Cortex of kidney (tissue), 1 donor: ENCODE measurements at places on chromosomes 2 and 18.

DNA sequence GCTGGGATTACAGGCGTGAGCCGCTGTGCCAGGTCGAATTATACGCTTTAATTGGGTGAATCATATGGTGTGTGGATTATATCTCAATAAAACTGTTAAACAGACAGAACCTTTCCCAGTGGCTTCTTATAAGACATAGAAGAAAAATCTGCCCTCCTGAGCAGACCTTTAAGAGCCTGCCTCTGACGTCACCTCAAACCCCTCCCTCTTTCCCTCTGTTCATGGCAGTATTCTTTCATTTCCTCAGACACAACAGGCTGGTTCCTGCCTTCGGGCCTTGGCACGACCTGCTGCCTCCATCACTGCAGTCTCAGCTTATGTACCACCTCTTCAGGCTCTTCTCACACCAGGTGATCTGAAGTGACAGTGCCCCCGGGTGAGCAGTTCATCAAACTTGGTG lies 14.0 kb upstream of the PDIA6 start:
- no peak for DNase-seq

DNA sequence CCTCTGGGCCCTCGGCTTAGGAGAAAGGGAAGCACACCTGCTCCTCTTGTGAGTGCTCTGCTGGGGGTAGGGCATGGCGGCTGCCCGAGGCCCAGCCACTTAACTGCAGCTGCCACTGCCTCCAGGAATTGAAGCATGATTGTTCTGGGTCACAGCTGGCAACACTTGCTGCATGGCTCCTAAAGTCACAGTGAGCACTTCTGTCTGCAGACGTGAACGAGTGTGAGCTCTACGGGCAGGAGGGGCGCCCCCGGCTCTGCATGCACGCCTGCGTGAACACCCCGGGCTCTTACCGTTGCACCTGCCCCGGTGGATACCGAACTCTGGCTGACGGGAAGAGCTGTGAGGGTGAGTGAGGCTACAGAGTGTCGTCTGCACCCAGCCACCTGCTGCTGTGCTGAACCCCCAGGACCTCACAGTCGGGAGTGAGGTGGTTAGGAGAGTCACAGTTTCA lies 44.4 kb downstream of the FBLN7 start:
- no peak for DNase-seq

DNA sequence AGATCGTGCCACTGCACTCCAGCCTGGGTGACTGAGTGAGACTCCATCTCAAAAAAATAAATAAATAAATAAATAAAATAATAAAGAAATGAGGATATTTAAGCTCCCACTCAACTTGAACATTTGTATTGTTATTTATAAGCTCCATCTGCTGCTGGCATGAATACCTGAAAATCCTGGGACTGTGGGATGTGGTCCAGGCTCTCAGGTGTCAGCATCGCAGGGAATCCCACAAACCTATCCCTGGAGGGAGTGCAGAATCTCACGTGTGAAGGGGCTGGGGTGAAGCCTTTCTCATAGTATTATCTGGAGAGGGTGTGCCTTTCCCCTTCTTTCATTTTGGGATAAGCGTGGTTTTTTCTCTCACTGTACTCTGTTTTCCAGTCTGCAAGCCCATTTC lies 47.4 kb upstream of the POLE4 start:
- DNase-seq = no peak

DNA sequence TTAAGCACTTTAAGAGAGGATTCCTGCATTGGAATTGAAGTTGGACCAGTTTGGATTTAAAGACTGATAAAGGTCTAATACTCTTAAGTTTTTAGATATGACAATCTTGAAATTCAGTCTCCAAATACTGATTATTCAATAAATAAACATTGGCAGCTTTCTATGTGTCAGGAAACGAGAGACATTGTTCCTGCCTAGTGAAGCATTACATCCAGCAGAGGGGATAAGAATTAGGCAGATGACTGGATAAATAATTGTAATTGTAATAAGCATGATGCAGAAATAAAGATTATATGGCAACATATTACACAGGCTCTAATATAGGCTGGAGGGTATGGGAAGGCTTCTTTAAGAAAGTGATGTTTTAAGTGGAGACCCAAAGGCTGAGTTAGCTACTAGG lies 226.5 kb upstream of the MMADHC start:
- no peak for DNase-seq

- DNase-seq = no peak
These were observed 217.0 kb upstream of the DTNA start for GRCh38 chr18:34493099-34493544.

DNA sequence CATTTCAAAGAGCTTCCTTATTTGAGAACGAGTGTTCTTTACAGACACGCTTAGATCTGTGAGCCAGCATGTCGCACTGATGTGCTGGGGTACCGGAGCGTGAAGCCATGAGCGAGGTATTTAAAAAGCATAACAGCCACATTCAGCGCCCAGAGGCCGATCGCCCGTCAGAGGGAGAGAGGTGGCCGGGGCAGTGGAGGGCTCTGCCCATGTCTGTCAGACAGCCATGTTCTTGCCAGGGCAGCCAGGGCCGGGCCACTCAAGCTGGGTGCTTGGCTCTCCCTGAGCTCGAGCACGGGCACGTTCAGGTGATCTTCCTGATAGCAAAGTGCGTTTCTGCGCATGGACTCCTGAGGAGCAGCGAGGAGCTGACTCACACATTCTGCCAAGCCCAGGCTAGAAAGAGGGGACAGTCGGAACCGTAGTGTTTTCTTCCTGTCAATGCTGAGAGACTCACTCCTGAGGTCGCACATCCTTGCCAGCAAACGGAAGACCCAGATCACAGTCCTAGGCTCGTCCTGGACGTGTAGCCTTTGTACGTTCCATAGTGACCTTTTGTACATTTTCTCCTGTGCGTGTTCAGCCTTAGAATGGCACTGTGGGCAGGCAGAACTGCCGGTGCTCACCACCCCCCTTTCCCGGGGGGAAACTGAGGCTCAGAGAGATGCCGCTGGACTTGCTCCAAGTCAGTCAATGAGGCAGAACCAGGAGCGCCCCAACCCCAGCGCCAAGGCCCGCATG lies 100.7 kb downstream of the NFATC1 start:
- DNase-seq = no peak

GRCh38 chr2:168137510-168138180 lies 109.8 kb downstream of the STK39 start:
- no peak for DNase-seq
